ENCODE measurements at places on chromosomes 6 and 20.

- no peak for DNase-seq
Measured at GRCh38 chr20:52731093-52731492, 241.1 kb upstream of the TSHZ2 start.

- no peak for DNase-seq
Measured at GRCh38 chr6:97240222-97240621, 42.8 kb downstream of the MMS22L start.

- no peak for DNase-seq
Measured at GRCh38 chr20:15346657-15347280, 1009.4 kb upstream of the FLRT3 start.

GRCh38 chr6:153624528-153624927 lies 414.5 kb upstream of the OPRM1 start:
- no peak for DNase-seq

- DNase-seq: peak; percentile 75
Measured at GRCh38 chr20:13006825-13007224, 1.9 kb upstream of the SPTLC3 start.

DNA sequence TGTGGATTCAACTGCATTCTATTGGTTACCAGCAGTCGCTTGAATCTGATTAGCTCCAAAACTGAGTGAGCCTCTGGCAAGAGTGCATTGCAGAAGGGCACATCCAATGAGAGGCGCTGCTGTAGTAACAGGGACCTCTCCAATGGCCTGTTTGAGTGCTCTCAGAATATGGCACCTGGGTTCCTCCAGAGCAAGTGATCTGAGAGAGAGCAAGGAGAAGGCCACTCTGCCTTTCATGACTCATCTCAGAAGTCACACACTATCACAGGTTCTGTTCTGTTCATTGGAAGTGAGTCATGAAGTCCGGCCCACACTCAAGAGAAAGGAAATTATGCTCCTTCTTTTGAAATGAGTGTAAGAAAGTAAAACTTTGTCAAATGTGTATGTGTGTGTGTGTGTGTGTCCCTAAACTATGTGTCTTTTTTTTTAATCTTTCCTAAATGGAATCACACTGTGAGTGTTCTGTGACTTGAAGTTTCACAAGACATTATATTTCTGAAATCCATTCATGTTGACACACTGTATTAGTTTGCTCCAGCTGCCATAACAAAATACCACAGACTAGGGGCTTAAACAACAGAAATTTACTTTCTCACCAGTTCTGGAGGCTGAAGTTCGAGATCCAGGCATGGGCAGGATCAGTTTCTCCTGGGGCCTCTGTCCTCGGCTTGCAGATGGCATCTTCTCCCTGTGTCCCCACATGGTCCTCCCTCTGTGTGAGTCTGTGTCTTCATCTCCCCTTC lies 138.3 kb upstream of the CDYL start:
- no peak for DNase-seq

DNA sequence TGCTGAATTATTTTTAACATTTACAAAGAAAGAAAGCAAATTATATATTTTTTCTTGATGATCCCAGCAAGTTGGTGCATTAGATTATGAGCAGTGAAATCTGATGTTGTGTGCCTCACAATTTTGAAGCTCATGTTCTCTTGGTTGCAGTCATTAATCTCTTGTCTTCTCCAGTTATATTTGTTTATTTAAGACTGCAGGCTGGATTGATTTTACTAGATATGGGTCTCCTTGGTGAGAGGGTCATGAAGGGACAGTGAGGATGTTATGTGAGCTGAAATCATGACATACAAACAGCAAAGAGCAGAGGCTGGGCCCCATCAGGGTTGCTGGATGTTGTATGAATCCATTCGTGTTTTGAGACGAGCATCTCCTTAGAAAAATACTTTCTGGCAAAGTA lies 64.2 kb upstream of the AKIRIN2 start:
- DNase-seq: no peak

Measured in fibroblast of the conjunctiva (primary cell).